ENCODE measurements at places on chromosomes 4 and X. TPM values are rescaled to one million over a fixed set of nuclear protein-coding genes. Genes with fewer than 3 reads are reported as not detected.
A peak's percentile ranks its signal among the peaks of the same experiment; 100 is the strongest.

KLB gene
- total RNA-seq: 0.21 TPM

PNCK gene
- total RNA-seq: 0.34 TPM

TMEM255A gene
- total RNA-seq: 0.07 TPM

- DNase-seq: no peak
Observed at GRCh38 chrX:47390780-47391179, 20.4 kb downstream of the ZNF157 start.

- DNase-seq: no peak
Observed at GRCh38 chr4:140720387-140721304, 35.5 kb downstream of the TBC1D9 start.

DNA sequence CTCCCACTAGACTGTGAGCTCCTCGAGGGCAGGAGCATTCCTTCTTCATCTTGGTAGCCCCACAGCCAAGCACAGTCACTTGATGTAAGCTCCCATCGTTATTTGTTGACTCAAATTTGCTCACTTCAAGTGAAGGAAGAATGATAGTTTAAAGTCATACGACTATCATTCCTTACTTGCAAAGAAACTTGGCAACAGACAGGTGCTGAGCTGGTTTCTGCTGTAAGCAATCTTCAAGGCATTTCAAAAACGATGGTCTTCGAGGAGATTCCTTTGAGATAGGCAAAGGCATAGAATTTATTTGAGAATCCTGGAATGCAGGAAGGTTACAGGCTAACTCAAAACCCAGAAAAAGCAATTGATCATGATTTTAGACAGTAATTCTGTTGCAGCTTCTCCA, 64.8 kb downstream of the QDPR start:
- DNase-seq: no peak

- no peak for DNase-seq
Observed at GRCh38 chr4:901192-901910, 30.8 kb downstream of the GAK start.

CITED1 gene
- total RNA-seq: not detected

- DNase-seq: no peak
Observed at GRCh38 chrX:148270499-148270898, 229.9 kb upstream of the AFF2 start.

GRCh38 chr4:21795091-21795490, 153.5 kb downstream of the KCNIP4 start:
- no peak for DNase-seq

PNMA5 gene
- total RNA-seq: not detected

DNA sequence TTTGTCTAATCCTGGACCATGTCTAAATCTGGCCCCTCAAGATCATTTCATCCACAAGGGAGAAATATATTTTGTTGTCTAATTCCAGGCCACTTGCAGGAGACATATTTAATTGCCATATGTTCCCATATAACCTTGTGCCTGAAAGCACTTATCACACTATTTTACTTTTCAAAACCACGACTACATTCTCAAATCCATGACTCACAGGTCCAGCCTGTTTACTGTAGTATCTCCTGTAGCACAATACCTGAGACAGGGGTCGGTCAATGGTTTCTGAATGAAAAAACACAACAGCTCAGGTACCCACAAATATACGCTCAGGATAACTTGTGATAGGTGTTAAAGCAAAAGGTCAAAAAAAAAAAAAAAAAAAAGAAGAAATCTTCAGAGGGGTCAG, 60.9 kb downstream of the SEC24D start:
- peak; percentile 19 for DNase-seq

GRCh38 chrX:78116766-78117165, 12.7 kb downstream of the PGK1 start:
- DNase-seq: no peak

- DNase-seq: no peak
Observed at GRCh38 chr4:76996445-76996844, 46.9 kb downstream of the SEPTIN11 start.

CHIC2 gene
- 32.7 TPM for total RNA-seq

- no peak for DNase-seq
Observed at GRCh38 chrX:112672788-112673560, 6.8 kb downstream of the LHFPL1 start.

DNA sequence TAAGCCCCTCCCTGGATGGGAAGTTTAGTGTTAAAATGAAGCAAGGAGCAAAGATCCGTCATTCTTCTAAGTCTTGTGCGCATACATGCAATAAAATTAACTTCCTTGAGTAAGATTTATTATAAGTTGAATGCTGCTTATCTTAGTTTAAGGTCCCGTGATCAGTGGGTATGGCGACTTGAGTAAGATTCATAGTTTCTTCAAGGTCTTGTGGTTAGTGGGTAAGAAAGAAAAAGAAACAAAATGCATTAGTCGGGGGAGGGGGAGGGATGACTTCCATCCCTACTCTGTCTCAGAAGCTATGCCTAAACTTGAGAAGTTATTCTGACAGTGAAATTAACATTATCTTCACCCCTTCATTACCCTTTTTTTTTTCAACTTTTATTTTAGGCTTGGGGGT, 127.3 kb upstream of the MAGEB16 start:
- DNase-seq: no peak

- no peak for DNase-seq
Observed at GRCh38 chr4:106291678-106292077, 24.3 kb downstream of the TBCK start.

DNA sequence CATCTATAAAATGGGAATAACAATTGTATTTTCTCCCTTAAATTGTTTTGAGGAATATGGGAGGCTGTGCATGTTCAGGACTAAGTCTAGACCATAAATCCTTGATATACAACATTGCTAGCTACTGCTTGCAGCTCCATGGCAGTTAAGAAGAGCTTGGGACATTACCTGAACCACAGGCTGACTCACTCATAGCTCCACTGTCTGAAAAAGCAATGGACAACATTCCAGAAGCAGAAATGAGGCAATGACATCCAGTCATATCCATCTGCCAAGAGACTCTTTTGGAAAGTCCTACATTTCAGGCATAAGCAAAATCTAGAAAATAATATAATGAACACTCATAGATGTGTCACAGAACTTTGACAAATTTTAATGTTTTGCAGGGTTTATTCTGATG, 167.3 kb upstream of the LEF1 start:
- DNase-seq: peak; percentile 72

GDPD2 gene
- total RNA-seq: 0.07 TPM

GRCh38 chrX:74925225-74926088, at the start of gene NEXMIF:
NEXMIF (minus strand) TSS chrX:74925452.
- no peak for DNase-seq

GRCh38 chr4:25350561-25350960, 26.5 kb upstream of the ANAPC4 start:
- DNase-seq: no peak

DNA sequence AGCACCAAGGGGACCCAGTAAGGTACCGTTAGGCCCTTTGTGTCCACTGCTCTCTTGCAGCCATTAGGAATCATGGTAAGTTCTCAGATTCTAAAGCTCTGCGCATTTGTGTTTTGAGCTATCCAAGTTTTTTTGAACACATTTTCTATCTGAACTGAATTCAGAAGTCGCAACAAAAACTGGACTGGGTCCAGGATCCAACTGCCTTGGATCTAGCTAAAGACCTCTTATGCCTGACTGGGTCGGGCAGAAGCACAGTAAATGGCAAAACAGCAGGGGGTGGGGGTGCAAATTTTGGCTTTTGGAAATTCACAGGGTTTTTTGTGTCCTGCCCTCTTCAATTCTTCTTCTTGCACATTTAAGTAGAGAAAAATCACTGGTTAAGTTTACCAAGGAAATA, 30.0 kb downstream of the RCHY1 start:
- DNase-seq: no peak

GRCh38 chrX:150446995-150447394, 83.9 kb downstream of the MAMLD1 start:
- DNase-seq: no peak

PAGE5 gene
- total RNA-seq: not detected

NXF2B gene
- not detected for total RNA-seq

SPANXA2 gene
- 0.41 TPM for total RNA-seq

LSM6 gene
- 35.8 TPM for total RNA-seq

DNA sequence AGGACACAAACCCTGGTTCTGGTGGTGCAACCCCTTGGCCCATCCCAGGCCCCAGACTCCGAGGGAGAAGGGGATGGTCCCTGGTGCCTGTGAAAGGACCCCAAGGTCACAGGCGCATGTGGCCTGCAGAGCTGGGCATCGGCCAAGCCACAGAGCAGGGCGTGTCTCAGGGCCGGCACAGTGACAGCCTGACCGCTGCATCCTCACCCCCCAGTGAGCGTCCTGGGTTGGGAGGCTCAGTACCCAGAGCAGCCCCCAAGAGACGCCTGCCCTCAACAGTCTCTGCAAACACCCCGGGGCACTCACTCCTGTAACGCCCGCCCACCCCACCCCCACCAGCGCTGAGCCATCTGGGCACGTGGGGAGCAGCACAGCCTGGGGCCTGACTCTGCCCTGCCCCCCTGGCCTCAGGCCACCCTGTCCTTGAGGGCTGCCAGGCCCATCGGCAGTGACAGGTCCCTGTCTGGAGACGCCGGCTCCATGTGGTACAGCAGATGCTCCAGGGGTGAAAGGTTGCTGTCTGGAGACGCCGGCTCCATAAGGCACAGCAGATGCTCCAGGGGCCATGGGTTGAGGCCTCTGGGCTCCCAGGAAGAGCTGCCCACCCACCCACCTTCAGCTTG, 24.5 kb upstream of the CPLX1 start:
- DNase-seq: no peak

TBC1D1 gene
- 133 TPM for total RNA-seq

DNA sequence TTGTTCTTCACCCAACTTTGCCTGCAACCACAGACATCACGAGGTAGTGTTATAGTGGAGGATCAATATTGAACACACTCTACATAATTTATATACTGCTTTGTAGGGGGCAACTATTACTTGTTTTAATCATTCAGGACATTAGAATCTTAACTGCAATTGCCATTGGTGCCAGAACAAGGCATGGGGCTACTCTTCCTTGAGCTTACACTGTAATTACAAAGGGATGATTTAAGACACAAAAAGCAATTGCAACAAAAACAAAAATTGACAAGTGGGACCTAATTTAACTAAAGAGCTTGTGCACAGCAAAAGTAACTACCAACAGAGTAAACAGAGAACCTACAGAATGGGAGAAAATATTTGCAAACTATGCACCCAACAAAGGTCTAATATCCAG, 24.0 kb upstream of the DDX53 start:
- no peak for DNase-seq

- no peak for DNase-seq
Observed at GRCh38 chr4:8916351-8916885, 44.8 kb upstream of the HMX1 start.
